AG10803 (cell line): ENCODE measurements at places on chromosomes 1 and 21.
A peak's percentile ranks its signal among the peaks of the same experiment; 100 is the strongest.

GRCh38 chr21:38490411-38491020 lies 7.8 kb downstream of the ERG start:
- no peak for DNase-seq

DNA sequence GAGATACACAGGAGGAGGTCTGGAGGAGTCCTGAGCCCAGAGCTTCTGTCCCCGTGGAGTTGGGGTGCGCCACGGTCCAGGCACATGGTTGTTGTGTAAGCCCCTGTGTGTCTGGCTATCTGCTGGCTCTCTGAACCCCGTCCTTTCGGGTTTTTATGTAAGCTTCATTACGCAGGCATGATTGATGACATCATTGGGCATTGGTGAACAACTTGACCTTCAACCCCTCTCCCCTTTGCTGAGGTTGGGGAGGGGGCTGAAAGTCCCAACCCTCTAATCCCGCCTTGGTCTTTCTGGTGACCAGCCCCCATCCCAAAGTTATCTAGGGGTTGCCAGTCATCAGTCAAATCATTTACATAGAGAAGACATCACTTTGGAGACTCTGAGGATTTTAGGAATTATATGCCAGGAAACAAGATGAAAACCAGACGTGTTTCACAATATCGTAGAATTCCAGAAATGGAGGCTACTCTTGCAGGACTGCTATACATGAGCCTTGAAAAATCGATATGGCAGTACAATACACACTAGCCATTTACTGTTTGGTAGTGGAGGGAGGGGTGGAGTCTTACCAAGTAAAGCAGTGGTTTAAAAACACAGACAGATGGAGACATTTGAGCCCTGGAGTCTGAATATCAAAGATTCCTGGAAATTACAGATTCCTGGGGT lies 69.8 kb upstream of the SCAF4 start:
- DNase-seq: no peak

- DNase-seq: no peak
Measured at GRCh38 chr1:171290621-171291020, 23.4 kb upstream of the FMO4 start.

DNA sequence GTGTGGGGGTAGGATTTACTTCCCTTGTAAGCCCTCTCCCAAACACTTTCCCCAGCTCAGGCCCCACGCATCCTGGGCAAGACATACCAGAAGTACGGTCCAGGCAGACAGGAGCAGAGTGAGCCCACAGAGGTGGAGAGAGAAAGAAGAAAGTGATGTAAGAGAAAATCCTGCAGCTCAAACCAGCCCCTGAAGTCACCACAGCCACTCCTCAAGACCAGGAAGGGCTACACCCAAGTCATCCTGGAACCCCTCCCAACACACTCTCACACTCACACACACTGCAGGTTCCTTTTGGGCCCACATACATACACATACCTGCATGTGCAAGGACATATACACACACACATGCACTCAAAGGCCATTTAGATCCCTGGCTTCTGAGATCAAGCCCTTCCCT lies 106.8 kb downstream of the SYT2 start:
- no peak for DNase-seq

DNA sequence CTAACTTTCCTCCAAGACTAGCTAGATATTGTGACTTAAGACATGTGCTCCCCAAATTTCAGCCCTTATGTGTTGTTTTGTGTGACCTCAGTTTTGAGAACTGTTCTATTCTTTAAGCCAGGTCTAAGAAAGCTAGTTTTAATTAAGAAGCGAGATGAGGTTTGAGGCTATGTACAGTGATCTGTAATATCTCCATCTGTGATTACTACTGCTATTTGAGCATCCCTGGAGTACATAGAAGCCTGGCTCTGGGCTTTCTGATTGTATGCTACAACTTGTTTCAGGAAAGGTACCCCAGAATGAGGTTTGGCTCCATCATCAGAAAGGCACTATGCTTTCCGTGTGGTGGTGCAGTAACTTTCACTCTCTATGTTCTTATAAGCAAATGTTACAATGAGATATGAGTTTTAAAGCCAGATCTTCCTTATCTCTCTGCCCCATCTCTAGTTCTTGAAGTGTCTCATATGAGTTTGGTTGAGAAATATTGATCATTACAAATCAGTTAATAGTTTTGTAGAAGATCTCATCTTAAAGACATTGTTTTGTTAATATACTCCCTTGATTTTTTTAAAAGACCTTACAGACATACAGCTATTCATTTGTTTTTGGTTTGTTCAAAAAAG lies 605 bp downstream of the RGS4 start:
- DNase-seq: no peak

- DNase-seq: no peak
Measured at GRCh38 chr1:70672442-70672888, 261.4 kb downstream of the CTH start.

GRCh38 chr1:28921286-28921869 lies 7.0 kb downstream of the EPB41 start:
- DNase-seq: no peak

- DNase-seq: peak; percentile 53
Measured at GRCh38 chr1:40313329-40313957, 3.6 kb downstream of the COL9A2 start.

GRCh38 chr1:209008586-209008985 lies 574.9 kb upstream of the CAMK1G start:
- DNase-seq: no peak

GRCh38 chr1:44707959-44708831 lies 22.8 kb downstream of the RNU5D-1 start:
- DNase-seq: peak; percentile 65

- peak; percentile 1 for DNase-seq
Measured at GRCh38 chr1:82946096-82946605, 1052.8 kb downstream of the TTLL7 start.

- DNase-seq: no peak
Measured at GRCh38 chr1:165826565-165827267, 698 bp upstream of the UCK2 start.

- DNase-seq: no peak
Measured at GRCh38 chr1:212287261-212287895, 2.2 kb downstream of the PPP2R5A start.

DNA sequence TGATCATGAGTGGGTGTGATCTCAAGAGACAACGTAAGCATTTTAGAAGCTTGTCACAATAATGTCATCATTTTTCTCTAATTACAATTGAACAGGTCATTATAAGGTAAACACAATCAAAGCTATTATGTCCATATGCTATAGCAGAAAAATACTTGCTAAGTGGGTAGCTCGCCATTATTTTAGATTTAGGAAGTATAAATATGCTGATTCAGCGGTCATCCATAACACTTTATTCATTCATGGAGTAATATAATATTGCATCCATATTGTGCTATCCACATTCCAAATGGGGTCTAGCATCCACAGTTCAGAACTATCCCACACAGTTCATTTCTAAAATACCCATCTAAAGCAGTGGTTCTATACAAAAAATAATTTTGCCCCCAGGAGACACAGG lies 8.4 kb downstream of the KRTAP15-1 start:
- no peak for DNase-seq

GRCh38 chr1:77438236-77438913 lies 156.6 kb downstream of the AK5 start:
- peak; percentile 85 for DNase-seq

GRCh38 chr1:7784492-7785071 lies 491 bp downstream of the PER3 start:
- peak; percentile 9 for DNase-seq

DNA sequence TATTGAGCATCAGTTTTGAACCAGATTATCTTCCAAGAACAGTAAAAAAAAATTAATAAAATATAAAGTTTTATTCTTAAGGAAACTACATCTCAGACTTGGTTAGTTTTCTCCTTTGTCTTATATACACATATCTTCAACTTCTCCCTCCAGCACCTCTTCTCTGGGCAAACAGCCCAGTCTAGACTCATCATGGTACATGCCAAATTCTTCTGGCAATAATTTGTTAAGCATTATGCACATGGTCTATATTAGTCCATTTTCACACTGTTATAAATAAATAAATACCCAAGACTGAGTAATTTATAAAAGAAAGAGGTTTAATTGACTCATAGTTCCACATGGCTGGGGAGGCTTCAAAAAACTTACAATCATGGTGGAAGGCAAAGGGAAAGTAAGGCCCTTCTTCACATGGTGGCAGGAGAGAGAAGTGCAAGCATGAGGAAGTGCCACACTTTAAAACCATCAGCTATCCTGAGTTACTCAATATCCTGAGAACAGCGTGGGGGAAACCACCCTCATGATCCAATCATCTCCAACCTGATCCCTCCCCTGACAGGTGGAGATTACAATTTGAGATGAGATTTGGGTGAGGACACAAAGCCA lies 108.7 kb upstream of the RNPC3 start:
- peak; percentile 20 for DNase-seq

- DNase-seq: no peak
Measured at GRCh38 chr1:218273762-218274479, 11.2 kb upstream of the RRP15 start.

DNA sequence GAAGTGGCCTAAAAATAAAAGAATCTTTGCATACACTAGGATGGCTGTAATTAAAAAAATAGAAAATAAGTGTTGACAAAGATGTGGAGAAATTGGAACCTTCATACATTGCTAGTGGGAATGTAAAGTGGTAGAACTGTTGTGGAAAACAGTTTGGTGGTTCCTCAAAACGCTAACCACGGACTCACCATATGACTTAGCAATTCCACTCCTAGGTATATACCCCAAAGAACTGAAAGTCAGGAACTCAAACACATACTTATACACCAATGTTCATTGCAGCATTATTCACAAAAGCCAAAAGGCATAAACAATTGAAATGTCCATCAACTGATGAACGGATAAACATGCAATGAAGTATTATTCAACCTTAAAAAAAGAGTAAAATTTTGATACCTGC lies 10.8 kb upstream of the HMGCL start:
- DNase-seq: no peak

DNA sequence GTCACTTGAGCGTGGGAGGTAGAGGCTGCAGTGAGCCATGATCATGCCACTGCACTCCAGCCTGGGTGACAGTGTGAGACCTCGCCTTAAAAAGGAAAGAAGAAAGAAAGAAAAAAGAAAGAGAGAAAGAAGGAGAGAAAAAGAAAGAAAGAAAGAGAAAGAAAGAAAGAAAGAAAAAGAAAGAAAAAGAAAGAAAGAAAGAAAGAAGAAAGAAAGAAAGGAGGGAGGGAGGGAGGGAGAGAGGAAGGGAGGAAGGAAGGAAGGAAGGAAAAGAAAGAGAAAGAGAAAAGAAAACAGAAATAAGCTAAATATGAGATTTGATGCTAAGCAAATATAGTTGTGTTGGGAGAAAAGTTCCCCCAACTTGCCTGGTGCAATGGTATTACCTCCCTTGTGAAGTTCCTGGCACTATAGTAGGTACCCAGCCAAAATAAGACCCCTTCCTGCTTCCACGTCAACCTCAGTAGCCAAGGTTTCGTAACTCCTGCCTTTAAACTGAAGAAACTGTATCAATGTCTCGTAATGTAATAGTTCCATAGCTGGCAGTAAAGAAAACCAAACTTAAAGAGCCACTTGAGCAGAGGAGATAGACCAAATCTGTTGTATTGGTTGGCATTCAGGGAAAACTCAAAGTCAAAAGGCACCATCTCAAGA lies 88.1 kb upstream of the HNRNPU start:
- no peak for DNase-seq

- DNase-seq: no peak
Measured at GRCh38 chr1:115041654-115042053, 12.0 kb downstream of the TSHB start.

DNA sequence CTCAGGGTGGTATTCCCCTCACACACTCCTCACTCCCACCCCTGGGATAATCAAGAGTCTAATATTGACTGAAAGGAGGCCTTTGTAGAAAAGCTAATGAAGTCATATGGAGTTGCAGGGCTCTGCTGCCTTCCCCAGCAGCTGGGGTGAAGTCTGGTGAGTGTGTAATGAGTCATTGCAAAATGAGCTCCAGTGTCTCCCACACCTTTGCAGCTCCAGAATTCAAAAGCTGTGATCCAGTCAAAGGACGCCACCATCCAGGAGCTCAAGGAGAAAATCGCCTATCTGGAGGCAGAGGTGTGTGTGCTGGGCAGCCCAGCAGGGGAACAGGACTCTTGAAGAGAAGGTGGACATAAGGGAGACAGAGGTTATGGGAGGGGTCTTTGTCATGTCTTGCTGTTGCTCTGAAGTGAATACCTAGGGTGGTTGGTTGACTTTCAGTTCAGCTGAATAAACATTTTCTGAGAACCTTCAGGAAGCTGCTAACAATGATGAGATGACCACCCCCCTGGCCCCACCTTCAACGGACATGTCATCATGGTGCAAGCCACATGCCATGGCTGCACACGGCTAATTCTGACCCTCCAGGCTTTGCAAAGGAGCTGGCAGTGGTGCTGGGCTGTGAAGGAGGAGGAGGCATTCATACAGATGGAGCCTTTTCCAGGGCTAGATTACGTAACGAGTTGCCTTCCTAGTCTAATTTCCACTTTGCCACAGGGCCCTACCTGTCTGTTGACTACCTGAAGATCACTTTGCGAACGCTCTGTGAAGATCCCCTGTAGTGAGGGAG lies 32.2 kb upstream of the SNX27 start:
- peak; percentile 32 for DNase-seq

DNA sequence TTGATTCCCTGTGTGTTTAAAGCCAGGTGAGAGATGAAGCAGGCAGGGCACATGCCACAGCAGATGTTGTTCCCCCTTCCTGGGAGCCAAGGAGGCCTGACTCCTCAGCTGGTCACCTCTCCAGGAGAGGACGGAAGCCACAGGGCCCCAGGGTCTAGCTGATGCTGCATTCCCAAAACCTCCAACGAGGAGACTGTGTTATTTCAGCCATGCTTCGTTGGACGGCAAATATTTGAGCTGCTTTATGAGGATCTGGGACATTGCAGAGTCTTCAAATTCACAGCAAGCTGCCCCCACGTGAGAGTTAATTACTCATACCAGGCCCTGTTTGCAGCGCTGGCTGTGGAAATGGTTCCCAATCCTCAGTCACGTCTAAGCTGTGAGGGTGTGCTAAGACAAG lies 85.3 kb downstream of the CDC7 start:
- DNase-seq: no peak

GRCh38 chr1:227437495-227438008 lies 119.3 kb upstream of the CDC42BPA start:
- DNase-seq: peak; percentile 61

- no peak for DNase-seq
Measured at GRCh38 chr1:152871731-152872126, 6.4 kb upstream of the SMCP start.

DNA sequence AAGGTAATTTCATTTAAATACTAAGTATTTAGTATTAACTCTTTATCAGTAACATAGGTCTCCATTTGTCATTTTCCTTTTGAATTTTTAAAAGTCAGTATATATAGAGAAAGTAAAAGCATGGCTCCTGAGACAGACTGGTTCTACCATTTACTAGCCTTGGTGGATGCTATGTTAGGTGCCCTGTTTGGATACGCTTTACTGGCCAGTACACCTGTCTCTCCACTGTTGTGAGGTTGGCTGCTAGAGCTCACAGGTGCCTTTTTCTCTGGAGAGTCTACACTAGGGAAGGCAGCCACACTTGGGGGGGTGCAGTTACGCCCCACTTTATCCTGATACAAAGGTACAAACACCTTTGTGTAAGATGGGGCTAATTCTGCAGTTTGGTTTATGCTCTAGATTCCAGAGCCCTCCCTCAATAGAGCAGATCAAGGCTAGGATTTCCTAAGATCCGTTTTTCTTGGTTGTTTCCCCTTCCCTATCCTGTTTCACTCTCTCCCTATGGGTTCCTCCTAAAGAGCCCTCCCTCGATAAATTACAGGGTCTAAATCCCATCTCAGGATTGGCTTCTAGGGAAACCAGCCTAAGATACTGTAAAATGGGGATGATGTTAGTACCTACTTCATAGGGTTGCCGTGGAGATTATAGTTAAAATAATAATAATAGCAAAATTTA lies 5.6 kb upstream of the GPSM2 start:
- no peak for DNase-seq

- DNase-seq: no peak
Measured at GRCh38 chr1:11184973-11185372, 4.2 kb upstream of the ANGPTL7 start.
